ENCODE measurements at places on chromosomes 3 and 15.

DNA sequence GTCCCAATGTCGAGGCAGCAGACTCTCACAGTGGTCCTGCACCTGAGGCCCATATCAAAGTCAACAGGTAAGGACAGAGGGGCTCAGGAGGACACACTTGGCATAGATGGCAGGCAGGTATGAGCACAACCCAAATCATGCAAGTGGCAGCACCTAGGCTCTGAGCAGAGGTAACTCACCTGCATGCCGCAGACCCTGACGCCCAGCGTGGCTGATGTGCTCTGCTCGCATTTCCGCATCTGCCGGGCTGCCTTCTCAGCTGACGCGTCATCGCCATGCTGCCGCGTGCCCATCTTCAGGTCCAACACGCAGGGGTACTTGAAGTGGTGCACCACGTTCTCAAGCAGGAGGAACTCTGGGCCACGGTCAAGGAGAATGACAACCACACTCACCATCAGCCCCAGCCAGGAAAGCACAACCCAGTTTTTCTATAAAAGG lies 4.2 kb upstream of the GMPPB start:
- no peak for DNase-seq

DNA sequence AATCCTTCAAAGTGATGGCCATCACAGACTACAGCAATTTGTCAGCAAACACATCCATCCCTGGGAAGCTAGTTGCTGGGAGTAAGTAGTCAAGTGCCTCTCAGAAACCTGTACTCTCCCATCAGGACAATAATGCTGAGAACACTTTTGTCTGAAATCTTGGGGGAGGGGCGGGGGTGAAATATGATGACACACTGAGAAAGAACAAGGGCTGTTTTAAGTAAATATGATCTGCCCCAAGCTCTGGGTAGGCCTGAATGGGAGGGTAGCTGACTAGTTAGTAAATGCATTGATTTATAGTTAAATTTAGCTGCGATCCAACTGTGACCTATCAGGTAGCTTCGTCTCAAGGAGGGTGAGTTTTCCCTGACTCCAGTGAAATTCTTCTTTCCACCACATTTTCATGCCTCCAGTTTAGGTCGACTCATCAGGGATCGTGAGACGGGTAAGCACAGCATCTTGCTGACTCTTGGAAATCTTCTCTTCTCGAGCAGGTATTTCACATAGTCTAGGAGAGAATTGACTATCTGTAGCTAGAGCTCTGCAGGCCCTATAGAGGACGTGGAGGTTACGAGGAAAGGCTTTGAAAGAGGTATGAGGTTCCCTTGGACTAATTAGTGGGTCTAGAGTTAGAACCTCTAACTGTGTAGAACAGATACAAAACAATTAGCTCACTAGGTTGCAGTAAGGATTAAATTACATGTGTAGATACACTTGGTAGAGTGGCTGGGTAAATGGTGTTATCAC lies 213.4 kb upstream of the SLC2A2 start:
- peak; percentile 31 for DNase-seq

GRCh38 chr3:96961576-96961975 lies 147.2 kb downstream of the EPHA6 start:
- no peak for DNase-seq

DNA sequence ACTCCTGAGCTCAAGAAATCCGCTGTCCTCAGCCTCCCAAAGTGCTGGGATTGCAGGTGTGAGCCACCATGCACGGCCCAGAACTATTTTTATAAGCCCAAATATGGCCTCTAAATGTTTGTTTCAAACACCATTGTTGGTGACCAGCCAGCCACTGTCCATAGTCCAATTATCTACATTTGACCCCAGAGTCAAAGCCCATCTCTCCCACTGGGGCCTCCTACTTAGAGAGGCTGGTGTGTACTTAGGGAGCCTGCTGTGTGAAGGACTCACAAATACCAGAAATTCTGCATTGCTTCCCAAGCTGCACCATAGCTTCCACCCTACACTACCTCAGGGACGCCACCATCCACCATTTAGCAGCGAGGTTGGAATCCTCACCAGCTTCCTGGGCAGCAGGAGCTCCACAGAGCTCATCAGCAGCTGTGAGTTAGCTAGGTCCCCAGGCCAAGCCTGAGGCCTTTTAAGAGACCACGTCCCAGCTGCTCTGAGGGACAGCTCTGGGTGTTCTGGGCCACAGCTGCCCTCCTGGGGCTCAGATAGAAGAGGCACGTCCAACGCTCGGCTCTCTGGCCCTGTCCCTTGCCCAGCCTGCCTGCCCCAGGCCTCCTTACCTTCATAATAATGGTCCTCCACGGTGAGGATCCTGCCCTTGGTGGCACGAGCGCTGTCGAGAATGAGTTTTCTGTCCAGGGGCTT lies 29.5 kb downstream of the TKT start:
- DNase-seq = no peak

GRCh38 chr15:70063980-70064379 lies 33.7 kb downstream of the TLE3 start:
- DNase-seq = no peak

GRCh38 chr3:16923112-16923511 lies 38.4 kb downstream of the PLCL2 start:
- no peak for DNase-seq

GRCh38 chr3:158847452-158847821 lies 45.6 kb downstream of the MFSD1 start:
- DNase-seq = no peak

DNA sequence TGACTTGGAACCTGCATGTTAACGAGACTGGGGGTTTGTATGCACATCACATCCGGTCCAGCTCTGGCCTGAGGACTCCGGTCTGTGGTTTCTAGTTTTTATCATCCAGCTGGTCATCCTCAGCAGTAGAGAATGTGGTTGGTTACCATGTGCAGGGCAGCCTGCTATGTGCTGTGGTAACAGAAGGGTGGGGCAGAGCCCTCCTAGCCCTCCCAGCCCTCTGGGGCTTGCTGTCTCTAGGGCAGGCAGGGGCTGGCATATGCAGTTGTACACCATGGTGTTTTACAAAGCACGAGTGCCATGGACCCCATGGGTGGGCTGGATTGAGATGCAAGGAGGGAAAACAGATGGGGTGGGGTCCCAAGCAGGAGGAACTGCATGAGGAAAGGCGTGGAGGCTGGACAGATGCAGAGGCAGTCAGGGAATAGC lies 70.2 kb downstream of the APBA2 start:
- no peak for DNase-seq

GRCh38 chr3:21152555-21152954 lies 598.5 kb downstream of the ZNF385D start:
- DNase-seq = no peak

DNA sequence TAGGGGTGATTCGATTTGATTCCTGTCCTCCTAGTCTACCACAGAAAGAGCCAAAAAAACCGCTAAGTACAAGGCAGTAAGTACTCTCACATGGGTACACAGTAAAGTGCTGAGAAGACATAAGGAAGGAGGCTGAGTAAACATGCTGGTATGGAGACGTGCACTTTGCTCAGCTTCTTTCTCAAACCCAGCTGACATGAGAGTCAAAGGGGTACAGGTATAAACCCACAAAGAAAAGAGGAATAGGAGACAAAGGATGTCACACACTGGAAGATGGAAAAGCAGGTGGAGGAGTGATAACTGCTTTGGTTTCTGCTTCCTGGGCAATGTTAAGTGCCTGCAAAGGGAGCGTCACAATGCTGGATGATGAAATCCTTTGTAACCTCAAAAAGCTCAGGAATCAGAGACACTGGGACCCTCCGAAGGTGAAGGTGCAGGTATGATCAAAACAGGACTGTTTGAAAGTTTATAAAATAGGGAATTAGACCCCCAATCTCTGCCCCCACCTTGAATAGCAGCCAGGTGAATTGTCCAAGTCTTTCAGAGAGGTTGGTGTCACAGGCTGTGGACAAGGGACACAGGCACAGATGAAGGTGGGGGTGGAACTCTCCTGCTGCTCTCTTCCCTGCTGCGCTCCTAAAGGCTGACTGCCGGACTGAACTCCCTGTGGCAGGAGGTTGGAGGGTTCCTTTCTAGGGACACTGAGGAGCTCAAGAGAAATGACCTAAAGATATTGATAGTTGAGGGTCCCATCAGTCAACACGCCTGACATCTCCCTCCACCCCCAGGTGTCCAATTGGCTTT lies 101.8 kb downstream of the RAB11A start:
- no peak for DNase-seq

GRCh38 chr3:160720123-160720746 lies 35.8 kb upstream of the PPM1L start:
- DNase-seq = no peak

DNA sequence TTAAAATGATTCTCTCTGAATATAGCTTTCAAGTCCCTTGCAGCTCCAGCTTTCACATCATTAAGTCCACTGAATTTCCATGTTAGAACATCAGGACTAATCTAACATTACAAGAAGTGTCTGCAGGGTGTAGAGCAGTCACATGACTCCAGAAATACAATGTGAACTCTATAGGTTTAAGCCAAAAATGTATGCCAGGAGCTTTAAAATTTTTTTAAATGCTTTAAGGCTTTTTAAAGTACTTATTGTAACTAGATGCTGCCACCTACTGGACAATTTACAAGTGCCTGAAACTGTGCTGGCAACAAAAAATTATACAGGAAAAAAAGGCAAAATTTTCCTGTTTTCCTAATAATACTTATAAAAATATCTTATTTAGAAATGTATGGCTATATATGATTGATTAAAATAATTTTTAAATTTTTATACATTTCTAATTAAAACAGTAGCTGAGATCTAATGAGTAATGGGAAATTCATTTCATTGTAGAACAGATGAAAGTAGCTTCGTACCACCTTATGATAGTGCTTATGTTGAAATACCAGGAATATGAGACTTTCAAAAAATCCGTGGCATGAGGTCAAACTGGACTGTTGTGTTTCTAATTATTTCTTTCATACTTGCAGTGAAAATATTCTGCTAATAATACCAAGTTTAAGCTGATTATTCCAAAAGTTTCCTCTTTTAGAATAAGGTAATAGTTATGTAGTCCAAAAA lies 25.7 kb downstream of the FSIP1 start:
- peak; percentile 23 for DNase-seq

- no peak for DNase-seq
These were observed 402.2 kb upstream of the CFAP20DC start for GRCh38 chr3:59451800-59452746.

DNA sequence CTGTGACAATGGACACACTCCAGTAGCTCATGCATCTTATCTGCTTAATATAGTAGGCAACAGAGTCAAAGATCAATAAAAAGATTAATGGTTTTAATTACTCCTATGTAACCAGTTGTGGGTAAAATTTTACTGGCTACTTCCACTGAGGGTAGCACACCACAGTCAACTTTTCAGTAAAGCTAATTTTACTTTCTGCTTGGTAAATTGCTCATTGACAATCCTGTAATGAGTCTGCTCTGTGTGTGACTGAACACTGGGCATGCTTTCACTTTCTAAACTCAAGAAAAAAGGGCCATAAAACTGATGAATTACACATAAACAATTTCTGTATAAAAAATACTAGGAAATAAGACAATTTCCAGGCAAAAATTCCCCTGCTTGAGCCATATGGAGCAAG lies 838.3 kb downstream of the VGLL3 start:
- DNase-seq = no peak

DNA sequence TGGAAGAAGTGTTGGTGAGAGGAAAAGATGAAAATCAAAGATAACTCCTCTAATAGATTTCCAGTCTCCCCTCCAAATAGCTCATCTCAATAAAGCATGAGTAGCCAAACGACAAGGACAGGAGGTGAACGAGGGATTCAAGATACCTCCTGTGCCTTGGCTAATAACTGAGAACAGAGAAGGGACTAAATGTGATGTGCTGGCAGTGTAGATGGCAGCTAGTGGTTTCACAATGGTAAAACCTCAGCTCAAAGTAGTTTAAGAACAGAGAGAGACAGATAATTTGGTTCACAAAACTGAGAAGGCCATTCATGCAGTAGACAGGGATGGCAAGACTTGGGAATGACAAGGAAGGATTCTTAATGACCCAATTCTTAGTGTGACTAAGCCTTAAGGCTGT lies 292.6 kb downstream of the EFHB start:
- DNase-seq = no peak
